ENCODE measurements at places on chromosomes 5 and 9. TPM values are rescaled to one million over a fixed set of nuclear protein-coding genes. Genes with fewer than 3 reads are reported as not detected.
A peak's percentile ranks its signal among the peaks of the same experiment; 100 is the strongest.

- DNase-seq = no peak
Measured at GRCh38 chr9:136603216-136603615, 57.4 kb upstream of the NOTCH1 start.

- DNase-seq = no peak
Measured at GRCh38 chr5:100444961-100445360, 90.2 kb upstream of the FAM174A start.

- no peak for DNase-seq
Measured at GRCh38 chr9:117992006-117992405, 287.8 kb downstream of the TLR4 start.

DNA sequence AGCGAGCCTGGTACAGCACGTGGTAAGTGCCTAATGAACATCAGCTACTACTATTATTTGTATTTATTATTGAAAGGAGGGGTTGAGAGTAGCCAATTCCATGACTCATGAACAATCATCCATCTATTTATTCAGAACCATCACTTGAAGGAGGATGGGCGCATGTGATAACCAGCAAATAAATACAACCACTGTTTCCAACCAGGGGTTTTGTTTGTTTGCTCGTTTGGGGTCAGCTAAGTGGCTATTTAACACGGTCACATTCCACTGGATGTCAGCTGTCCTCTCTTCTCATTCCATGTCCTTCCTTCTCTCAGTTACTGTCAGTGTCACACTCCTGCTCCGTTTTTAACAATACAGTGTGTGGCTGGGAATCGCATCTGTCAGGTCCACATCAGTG, 8.6 kb downstream of the RAPGEF1 start:
- no peak for DNase-seq

GRCh38 chr5:11564706-11565105, 339.5 kb downstream of the CTNND2 start:
- DNase-seq = no peak

DNA sequence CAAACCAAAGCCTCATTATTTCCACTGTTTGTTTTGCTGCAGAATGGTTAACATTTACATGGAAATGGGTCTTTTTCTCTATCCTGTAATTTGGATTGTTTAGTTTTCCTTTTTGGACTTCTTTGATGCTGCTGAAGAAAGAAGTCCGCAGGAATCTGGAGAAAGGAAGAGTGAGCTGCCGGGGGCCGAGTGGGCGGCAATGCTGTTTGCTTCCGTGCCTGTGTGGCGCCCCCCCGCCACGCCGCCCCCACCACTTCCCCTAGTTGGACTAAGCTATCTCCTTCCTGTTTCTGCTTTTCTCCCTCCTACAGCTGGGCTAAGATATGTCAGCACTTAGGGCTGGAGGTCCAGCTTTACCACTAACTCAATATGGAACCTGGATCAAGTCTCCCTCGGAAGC, 39.7 kb downstream of the ACTL7B start:
- DNase-seq = no peak

GRCh38 chr9:23341346-23341745, 484.7 kb downstream of the ELAVL2 start:
- DNase-seq = no peak

DNA sequence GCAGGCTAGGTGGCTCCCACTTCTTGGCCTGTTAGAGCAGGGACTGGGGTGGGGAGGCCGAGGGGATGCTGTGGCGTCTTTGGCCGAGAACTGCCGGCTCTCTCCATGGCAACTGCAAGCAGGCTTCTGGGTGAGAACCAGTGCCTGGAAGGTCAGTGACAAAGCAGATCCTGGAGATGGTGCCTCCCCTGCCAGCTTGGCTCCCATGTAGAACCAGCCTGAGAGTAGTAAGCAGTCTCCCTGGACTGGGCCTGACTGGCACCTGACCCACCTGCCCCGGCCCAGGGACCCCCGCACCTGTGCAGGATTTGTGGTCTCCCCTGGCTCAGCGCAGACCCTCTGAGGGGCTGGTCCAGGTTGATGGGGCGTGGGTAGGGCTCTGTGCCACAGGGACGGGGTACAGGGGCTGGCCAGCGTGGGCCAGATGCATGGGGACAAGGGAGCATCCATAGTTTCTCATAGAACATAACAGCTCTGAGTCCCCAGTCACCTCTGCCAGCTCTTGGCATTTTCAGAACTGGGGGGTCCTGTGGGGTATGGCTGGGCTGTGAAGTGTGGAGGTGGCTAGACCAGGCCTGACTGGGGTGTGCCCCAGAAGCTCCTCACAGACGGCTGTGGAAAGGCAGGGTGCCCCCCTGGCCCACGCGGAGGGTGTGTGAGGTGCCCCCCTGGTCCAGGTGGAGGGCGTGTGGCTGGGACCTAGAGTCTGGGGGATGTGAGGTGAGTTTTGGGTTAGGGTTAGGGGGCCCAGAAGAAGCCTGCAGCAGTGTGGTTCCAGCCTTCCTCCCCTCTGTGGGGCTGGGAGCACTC, 22.2 kb downstream of the CACNA1B start:
- no peak for DNase-seq

- no peak for DNase-seq
Measured at GRCh38 chr5:139383275-139383992, at the start of gene SLC23A1. Gene SLC23A1 (minus strand): TSS chr5:139383297. CDS start chr5:139383253, 44 bp downstream.

DNA sequence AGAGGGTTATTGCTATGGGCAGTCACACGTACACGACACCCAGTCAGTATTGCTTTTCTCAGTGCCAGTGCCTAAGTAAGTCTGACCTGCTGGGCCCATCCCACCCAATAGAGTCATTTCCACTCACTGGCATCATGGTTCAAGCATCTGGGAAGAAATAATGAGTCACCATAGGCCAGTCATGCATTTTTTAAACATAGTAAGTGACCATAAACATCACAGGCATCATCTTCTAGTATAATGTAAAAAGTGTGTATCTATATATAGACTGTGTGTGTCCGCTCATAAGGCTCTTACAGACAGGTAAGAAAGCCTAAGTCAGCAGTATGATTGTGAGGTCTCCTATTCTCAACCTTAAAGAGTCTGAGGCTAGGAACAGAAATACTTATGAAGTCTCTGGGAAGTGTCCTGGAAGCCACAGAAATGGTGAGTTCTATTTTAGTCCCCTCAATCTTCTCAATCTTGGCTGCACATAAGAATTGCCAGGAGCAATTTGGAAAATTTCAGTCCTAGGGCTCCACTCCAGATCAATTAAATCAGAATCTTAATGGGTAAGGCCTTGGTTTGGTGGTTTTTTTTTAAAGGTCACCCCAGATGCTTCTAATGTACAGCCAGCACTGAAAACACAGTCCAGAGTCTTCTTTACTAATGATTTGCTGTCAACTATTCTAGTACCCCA, 65.2 kb downstream of the ZNF366 start:
- peak; percentile 87 for DNase-seq

DNA sequence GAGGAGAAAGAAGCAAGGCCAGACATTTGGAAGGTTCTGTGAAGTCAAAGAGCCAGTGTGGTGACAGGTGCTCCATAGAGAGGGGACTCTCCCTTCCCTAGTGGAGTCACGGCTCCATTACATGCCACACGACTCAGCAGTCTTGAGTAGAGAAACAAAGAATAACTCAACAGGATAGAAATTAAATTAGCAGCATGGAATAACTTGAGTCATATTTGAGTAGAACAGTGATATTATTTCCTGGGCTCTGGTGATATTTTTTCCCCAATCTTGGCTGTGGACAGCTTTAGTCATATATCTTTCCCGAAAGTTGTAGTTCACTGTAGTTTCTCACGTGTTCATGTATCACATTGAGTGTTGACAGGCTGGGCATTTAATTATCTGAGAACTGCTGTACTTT, 149.7 kb upstream of the EFNA5 start:
- peak; percentile 62 for DNase-seq

DNA sequence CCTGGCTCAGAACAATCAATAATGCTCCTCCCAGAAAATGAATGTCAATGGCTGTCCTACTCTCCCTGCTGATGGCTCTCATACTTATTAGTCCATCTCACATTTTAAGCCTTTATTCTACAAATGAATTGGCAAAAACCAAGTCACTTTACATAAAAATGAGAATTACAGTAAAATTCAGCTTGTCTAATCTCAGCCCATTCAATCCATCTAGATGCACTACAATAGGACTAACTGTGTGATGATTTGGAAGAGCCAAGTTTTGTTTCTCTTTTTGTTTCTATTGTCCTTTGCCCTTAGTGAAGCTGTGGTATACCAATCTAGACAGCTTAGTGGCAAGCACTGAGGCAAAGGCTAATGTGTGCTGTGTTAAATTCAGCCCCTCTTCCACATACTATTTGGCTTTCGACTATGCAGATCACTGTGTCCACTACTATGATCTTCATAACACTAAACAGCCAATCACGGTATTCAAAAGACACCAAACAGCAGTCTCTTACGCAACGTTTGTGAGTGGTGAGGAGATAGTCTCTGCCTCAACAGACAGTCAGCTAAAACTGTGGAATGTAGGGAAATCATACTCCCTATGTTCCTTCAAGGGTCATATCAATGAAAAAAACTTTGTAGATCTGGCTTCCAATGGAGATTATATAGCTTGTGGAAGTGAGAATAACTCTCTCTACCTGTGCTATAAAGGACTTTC, 140.8 kb upstream of the ZNF462 start:
- DNase-seq = no peak

GRCh38 chr9:107584944-107585343, 95.4 kb upstream of the KLF4 start:
- DNase-seq = no peak

GRCh38 chr5:53167836-53168235, 58.3 kb upstream of the MOCS2 start:
- DNase-seq = no peak

DNA sequence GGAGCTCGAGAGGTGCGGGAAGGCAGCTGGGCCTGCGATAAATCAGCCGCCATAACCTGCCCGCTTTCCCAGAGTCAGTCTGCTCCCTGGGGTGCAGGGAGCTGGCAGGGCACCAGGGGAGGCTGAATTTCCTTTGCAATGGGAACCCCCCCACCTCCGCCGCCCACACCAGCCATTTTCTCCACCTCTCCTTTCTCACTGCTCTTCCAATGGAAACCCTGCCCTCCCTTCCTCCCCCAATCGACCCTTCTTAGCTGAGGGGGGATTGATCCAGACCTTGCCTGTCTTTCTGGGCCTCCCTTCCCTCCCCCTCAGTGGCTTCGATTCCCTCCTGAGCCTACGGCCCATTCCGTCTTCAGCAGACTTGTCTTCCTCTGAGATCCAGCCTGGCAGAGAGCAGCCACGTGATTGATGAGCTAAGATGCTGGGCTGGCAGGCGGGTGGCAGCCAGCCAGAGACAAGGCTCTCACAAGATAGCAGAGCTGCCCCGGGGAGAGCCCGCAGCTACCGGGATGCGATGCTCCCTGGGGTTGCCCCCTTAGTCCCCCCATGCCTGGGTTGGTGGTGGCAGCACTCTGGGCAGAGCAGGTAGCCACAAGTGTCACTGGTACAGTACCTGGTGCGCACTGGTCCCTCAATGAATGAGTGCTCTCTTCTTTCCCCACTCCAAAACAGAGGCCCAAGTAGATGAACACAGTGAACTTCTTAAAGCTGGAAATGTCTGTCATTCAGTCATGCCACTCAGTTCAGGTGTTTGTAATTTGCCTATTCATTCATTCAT, 53.7 kb upstream of the FABP6 start:
- no peak for DNase-seq

DNA sequence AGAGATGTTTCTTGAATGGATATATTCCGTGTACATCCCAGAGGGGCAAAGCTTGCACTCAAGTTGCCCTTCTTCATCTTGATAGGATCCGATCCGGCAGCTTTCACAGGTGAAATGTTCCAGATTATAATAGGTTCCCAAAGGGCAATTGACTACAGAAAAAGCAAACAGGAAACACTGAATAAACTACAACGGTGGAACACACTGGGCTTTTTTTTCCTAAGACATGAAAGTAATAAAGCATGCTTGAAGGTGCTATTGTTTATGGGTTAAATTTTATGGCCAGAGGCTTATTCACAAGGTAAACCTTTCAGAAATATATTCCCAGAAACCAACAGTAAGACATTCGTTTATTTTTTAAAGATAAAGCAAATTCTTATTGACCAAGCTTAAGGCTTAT, 110.6 kb downstream of the SVEP1 start:
- no peak for DNase-seq

DNA sequence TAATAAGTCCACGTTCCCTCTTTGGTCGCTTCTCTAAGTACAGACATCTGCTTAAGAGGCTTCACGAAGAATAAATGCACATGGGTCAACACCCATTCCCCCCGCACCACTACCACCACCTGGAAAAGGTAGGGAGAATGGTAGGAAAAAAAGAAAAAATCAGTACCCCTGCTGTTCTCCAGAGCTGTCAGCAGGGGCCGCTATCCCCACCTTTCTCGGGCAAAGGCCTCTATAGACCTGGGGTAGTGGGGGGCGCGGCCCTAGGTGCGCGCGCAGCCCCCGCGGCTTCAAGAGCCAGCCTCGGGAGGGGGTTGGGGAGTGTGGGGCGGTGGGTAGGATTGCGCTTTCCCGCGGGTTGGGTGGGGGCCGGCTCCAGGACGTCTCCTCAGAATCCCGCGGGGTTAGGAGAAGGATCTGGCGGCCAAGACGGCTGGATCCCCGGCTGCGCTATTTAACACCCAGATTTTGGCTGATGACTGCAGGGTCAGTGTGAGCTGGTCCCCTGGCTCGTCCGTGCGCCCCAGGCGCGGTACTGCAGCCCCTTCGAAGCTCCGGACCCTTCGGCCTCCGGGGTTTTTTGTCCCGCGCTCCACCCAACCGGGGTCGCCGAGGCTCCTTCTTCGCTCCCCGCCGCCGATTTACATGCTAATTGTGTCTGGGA, 1.6 kb upstream of the SEMA6A start:
- peak; percentile 31 for DNase-seq

GRCh38 chr5:98989727-98990126, 60.9 kb upstream of the CHD1 start:
- no peak for DNase-seq

GRCh38 chr9:105295986-105296385, 51.5 kb downstream of the SLC44A1 start:
- no peak for DNase-seq

GRCh38 chr9:14453286-14453685, 139.3 kb upstream of the NFIB start:
- no peak for DNase-seq

- DNase-seq = peak; percentile 87
Measured at GRCh38 chr5:177086654-177087397, at the start of gene FGFR4. Gene FGFR4 (plus strand): TSS chr5:177086915. CDS start chr5:177089603, 2,688 bp downstream.

GRCh38 chr9:36169708-36170107, 520 bp downstream of the CCIN start:
- DNase-seq = no peak

GRCh38 chr5:151014680-151015343, 5.6 kb upstream of the GPX3 start:
- no peak for DNase-seq

GRCh38 chr9:122810306-122810946, 10.5 kb downstream of the OR1K1 start:
- DNase-seq = peak; percentile 28

GRCh38 chr5:65825408-65826328, 100.7 kb upstream of the ERBIN start:
- no peak for DNase-seq

GRCh38 chr9:131554843-131555351, 9.6 kb downstream of the PRRT1B start:
- no peak for DNase-seq

Gene LCN9
- total RNA-seq = not detected

Gene ACER2
- 2.2 TPM for total RNA-seq

Gene NRARP
- total RNA-seq = not detected

Gene TEX10
- total RNA-seq = 56.2 TPM

Gene CATSPER3
- total RNA-seq = 1.5 TPM

Gene SPATA31A7
- total RNA-seq = not detected

Gene RASGEF1C
- total RNA-seq = not detected

Gene NR4A3
- not detected for total RNA-seq

Gene LRRC19
- not detected for total RNA-seq

Gene GPX3
- total RNA-seq = 2.3 TPM

Gene CCNI2
- total RNA-seq = 0.27 TPM

Gene DOCK8
- total RNA-seq = 5.9 TPM

Gene ABCA1
- total RNA-seq = 2.4 TPM

Gene ANAPC2
- total RNA-seq = 31.1 TPM

Gene CARD19
- total RNA-seq = 103 TPM

Gene FAM200C
- total RNA-seq = 6.3 TPM

Gene ANKRD33B
- 9.6 TPM for total RNA-seq
